ENCODE measurements at places on chromosomes 6 and 20.

GRCh38 chr6:147397306-147397705 is 111.2 kb upstream of the SAMD5 start:
- DNase-seq, result no peak

- DNase-seq, result no peak
These were observed 172.4 kb downstream of the CLVS2 start for GRCh38 chr6:123168466-123168865.

DNA sequence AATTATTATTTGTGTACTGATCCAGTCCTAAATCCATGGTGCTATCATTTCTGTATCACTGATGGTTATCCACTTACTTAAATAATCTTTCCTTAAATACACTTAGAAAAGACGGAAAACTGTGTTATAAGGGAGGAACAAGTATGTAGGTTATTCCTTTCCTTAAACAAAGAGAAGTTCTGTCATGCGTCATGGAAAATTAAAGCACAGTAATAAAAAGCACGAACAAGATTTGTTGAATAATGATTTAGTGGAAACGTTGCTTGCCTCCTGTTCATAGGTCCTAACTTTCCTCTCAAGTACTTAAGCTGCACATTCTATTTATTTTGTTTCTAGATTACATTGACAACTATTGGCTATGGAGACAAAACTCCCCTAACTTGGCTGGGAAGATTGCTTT is 120.4 kb downstream of the KHDC1L start:
- DNase-seq, result no peak

DNA sequence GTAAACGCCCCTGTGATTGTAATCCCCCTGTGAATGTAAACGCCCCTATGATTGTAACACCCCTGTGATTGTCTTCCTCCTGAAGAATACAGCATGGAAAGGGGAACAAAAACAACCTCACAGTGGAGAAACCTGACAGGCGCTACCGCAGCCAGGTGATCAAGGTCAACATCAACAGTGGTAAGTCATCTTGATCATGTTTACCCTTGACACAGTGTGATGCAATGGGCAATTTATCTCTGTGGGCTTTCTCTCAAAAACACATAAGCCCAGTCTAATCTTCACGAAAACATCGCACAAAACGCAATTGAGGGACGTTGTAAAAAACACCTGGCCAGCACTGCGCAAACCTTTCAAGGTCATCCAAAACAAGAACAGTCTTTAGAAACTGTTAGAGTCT is 277.2 kb downstream of the PRKN start:
- no peak for DNase-seq

DNA sequence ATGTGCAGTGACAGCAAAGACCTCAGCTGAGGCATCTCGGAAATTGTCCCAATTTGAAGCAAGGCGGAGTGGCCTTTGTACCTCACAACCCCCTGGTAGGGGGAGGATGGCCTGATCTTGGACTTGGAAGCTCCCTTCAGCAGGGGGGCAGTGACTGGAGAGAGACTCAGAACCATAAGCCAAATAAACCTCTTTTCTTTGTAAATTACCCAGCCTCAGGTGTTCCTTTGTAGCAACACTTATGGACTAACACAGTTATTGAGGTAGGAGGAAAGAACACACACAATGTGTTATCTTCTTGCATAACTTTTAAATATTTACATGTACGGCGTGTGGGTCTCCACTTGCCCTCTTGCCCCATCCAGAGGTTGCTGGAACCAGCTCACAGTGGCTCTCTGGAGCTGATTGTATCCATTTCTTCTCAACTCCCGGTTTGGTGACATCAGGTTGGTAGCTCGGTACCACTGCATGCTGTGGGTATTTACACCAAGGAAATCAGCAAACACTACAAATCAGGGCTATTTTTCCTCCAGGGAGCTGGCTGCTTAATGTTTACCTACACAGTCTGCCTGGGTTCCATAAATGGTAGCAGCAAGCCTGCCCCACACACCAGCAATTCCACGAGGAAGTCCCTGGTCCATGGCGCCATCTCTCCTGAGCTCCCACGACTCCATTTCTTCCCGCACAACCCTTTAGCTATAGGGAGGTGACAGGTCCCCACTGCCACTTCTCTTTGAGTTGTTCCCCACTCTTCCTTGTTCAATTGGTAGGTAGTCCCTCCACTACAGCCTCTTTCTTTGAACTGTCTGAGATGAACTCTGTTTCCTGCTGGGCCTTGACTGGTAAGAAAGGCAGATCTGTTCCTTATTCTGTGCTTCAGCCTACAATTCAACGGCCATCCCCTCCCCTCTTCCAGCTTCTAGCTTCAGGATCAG is 54.3 kb upstream of the TASP1 start:
- no peak for DNase-seq

DNA sequence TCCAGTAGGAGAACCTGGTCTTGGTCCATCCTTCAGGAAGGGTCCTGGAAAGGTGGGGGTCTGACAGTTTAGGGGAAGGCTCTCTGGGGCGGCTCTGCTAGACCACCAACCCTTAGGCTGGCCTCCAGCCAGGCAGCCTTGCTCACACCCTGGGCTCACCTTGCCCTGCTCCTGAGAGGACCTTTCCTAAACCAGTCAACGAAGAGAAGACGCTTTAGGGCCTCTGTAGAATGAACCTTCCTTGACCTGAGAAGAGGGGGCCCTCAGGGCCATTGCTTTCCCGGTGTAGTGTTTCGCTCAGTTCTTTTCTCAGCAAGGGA is 1.1 kb downstream of the CDC25B start:
- DNase-seq, result no peak

- peak; percentile 96 for DNase-seq
These were observed 178.3 kb downstream of the THBS2 start for GRCh38 chr6:169075211-169075914.

DNA sequence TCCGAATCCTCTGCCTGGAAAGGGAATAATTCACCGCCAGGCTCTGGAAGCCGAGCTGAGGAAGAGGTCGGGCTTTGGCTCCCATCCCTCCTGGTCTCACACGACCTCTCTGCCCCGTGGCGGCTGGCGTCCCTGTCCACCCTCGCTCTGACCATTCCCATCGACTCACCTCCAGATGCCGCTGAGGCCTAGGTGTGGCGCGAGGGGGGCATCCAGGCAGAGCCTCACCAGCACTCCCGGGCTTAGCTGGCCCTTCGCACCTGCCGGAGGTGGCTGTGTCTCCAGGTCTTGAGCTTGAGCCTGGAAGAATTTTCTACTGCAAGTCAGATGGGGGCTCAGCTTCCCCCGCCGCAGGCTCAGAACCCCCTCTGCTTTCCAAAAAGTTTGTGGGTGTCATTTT is 28.5 kb upstream of the SMOC2 start:
- DNase-seq, result no peak

- no peak for DNase-seq
These were observed 120.8 kb downstream of the ISM1 start for GRCh38 chr20:13341737-13342393.

GRCh38 chr20:3471397-3472021 is 691 bp downstream of the ATRN start:
- no peak for DNase-seq

DNA sequence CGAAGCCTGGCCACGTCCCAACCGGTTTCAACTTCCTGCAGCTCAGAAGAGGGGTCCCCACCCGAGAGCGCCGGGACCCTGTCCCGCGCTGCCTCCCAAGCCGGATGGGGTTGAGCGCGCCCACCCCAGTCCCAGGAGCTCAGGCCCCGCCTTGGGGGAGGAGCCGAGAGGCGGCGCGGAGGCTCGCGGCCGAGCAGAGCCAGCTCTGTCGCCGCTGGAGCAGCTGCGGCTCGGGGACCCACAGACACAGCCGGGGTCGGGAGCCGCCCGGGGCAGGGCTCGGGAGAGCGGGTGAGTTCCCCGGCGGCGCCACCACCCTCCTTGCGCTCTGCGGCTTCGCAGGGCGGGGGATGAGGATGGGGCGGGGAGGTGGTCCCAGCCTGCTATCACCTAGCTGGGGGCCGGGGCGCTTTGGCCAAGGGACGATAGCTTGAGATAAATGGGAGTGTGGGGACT is at the start of gene PPP1R16B:
Gene PPP1R16B, plus strand, starts transcription at position 196 of the 456 bp plus-strand sequence. CDS start 30,229 bp downstream, outside the sequence.
- DNase-seq, result no peak

DNA sequence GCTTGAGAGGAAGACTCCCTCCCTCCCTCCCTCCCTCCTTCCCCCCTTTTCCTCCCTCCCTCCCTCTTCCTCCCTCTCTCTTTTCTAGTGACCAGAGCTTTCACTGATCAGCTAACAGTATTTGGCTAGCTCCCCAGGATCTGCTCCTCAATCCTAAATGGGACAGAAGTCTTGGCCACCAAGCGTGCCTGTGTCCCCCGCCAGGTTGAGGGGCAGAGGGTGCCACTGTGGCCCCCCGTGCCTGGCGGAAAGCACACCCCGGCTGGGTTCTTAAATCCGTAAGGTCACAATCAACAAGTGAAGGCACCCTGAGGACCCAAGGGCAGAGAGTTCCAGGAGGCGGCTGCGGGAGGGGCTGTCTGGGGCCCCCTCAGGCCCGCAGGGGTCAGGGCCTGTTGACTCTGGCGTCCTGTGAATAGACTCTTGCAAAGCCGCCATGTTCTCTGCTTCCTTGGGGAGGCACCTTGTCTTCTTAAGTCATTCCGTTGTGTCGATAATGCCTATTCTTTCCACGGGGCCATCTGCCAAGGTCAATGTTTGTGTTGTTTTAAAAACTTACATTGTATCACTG is 38.9 kb upstream of the STX16 start:
- DNase-seq, result no peak

DNA sequence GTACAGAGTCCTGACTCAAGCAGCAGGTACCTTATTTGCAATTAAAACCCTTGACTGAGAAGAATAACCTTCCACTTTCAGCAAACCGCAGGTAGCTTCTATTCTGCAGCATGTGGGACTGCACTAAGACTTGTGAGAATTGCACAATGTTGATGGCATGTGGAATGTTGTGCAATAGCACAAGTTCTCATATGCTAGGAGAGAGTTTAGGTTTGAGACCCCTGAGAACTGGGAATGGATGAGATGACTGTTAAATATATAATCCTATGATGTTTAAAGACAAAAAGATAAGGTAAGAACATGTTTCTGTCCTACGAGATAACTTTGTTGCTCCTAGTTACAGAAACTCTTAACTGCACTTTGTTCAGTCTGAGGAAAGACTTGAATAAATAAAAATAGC is 194.6 kb downstream of the OTOR start:
- peak; percentile 74 for DNase-seq

DNA sequence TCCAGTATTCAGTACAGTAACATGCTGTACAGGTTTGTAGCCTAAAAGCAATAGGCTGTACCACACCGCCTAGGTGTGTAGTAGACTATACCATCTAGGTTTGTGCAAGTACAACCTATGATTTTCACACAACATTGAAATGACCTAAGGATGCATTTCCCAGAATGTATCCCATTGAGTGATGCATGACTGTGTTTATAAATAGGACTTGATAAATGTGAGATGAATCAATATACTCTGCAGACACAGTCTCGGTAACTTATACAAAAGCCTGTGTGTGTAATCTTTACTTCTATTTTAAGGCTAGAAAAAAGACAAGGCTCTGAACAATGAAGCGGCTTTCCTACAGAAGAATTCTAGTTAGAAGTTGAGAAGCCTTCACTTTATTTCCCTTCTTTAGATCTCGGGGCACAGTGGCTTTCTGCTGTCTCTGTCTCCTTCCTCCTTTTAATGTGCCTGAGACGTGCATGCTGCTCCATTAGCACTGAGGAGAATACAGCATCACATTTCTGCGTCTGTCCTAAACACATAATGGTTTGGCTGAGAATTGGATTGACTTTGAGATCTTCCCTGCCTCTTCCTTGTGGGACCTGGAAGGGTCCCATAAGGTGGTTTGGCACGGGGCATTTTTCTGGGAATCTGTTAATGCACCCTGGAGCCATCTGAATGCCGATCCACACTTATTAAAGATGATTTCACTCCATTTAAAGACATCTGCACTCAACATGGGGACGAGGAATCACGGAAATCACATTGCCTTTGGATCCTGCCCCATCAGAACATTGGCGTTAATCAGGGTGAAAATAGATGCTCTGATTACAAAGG is 112.5 kb downstream of the SCML4 start:
- DNase-seq, result no peak

GRCh38 chr6:148671085-148671484 is 75.7 kb upstream of the UST start:
- DNase-seq, result no peak

GRCh38 chr20:32914031-32914430 is 55.3 kb downstream of the EFCAB8 start:
- DNase-seq, result no peak

DNA sequence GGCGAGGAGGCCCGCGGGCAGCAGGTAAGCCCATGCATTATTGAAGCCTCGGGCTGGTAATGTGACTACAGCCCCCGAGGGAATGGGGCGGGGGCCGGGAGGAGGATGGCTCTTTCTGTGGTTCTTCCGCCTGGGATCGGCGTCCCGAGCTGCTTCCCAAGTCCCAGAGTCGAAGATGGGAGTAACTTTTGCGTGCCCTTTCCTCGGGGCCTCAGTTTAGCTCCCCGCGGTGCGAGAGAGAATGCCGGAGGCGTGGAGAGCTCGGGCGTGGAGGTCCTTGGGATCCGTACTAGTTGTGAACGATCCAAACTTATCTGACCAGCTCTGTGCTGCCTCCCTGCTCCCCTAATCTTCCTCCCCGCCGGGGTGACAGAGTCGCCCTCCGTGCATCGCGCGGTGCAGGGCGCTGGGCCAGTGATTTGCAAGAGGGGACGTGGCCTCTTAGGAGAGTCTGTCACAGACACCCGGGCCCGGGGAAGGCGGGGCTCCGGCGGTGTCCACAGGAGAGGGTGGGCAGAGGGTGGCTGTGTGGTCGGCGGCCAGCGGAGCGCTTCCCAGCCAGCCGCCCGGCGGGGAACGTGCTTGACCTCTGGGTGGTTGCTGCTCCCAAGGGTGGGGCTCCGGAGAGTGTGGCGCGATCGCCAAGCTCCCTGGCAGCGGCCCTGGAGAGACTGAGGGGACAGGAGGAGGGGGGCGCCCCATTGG is 815 bp downstream of the UTRN start:
- peak; percentile 51 for DNase-seq

Measured in iris pigment epithelial cell (primary cell).